Fibroblast of skin of back (primary cell): ENCODE measurements at places on chromosomes 1 and 21.
A peak's percentile ranks its signal among the peaks of the same experiment; 100 is the strongest.

GRCh38 chr1:216700779-216701178, 22.4 kb downstream of the ESRRG start:
- no peak for DNase-seq

DNA sequence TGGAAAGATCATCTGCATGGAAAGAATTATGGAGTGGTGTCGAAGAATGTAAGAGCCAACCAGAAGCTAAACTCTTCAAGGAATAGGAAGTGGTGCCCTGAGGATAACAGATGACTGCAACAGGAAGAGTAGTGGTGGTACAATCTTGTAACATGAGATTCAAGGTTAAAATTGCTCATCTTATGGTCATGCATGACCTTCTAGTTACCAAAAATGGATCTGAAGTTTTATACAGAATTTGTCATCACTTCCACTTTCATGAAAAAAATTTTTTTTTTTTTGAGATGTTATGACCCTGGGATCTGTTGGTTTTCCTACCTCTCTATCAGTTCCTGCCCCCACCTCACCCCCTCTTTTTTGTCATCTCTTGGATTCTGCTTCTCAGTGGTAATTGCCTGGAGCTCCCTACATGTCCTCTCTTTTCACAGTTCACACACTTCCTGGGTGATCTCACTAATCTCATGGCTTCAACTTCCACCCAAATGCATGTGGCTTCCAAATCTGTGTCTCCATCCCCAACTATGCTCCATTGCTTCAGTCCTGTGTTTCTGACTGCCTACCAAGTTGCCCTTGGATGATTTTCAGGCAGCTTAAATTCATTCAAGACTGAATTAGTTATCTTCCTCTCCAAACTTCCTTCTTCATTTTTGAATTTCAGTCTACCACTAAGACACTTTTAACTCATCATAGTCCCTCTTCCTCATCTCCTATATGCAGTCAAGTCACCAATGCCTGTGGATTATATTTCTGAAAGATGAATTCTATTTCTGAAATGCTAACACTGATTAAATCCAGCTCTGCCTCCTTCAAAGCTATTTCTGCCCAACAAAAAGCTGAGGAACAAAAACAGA, 48.4 kb downstream of the SLAMF6 start:
- DNase-seq, result peak; percentile 17

- DNase-seq, result no peak
Measured at GRCh38 chr1:204530932-204531331, 14.7 kb downstream of the MDM4 start.

- DNase-seq, result no peak
Measured at GRCh38 chr1:26005434-26006105, 7.7 kb upstream of the PAFAH2 start.

- DNase-seq, result no peak
Measured at GRCh38 chr1:11284784-11285183, 11.8 kb downstream of the UBIAD1 start.

GRCh38 chr21:34946385-34946840, 102.7 kb downstream of the RUNX1 start:
- DNase-seq, result no peak

- DNase-seq, result peak; percentile 85
Measured at GRCh38 chr1:219798283-219799030, 129.9 kb downstream of the SLC30A10 start.
